ENCODE measurements at places on chromosomes 6 and 20.

GRCh38 chr20:62754122-62754990 is 41.9 kb upstream of the MRGBP start:
- DNase-seq = no peak

DNA sequence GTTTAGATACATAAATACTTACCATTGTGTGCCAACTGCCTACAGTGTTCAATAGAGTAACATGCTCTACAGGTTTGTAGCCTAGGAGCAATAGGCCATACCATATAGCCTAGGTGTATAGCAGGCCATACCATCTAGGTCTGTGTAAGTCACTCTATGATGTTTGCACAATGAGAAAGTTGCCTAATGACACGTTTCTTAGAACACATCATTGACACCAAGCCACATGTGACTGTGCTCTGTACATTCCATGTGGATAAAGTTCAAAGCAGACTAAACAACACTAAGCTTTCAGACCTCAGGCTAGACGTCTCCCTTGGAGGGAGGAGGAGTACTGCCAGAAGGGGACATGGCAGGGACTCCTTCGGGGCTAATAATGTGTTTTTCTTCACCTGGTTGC is 93.6 kb downstream of the KIF16B start:
- no peak for DNase-seq

GRCh38 chr6:38673397-38674165 is 29.4 kb downstream of the GLO1 start:
- DNase-seq = no peak

- no peak for DNase-seq
Measured at GRCh38 chr6:39137245-39137644, 22.3 kb upstream of the SAYSD1 start.

- DNase-seq = no peak
Measured at GRCh38 chr6:22613695-22614094, 44.3 kb downstream of the HDGFL1 start.

DNA sequence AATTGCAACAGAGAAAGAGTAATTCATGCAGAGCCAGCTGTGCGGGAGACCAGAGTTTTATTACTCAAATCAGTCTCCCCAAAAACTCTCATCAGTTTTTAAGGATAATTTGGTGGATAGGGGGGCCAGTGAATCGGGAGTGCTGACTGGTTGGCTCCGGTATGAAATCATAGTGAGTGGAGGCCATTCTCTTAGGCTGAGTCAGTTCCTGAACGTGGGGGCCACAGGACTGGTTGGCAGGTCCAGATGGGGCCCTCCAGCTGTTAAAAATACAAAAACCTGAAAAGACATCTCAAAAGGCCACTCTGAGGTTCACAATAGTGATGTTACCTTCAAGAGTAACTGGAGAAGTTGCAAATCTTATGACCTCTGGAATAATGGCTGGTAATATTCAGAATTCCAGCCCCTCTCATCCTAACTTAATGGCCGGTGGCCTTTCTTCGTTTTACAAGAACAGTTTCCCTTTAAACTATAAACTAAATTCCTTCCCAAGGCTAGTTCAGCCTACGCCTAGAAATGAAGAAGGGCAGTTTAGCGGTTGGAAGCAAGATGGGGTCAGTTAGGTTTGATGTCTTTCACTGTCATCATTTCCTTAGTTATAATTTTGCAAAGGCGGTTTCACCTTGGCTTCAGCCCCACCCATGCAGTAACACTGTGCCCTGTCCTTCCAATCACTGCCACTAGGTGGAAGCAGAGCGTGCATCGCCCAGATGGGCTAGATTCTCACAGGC is 6.8 kb upstream of the MICA start:
- peak; percentile 26 for DNase-seq

GRCh38 chr6:19999319-20000191 is 162.4 kb downstream of the ID4 start:
- no peak for DNase-seq

GRCh38 chr20:32391003-32391402 is 32.9 kb downstream of the ASXL1 start:
- no peak for DNase-seq

DNA sequence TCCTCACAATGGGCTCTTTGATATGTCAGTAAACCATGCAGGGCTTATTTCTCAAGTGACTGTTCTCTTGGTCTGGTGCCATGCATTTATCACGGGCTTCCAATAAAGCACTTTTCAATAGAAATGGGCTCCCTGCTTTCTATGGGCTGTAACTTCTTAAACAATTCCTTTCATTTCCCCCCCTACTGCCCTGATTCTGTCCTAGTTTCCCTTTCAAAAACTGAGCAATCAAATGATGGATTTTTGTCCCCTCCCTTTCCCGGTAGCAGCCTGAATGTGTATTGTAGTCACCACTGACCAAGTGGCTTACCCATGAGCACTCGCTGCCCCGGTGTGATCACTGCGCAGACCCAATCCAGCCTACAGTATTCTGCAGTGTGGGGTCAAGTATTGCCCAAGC is 13.9 kb downstream of the RPS10 start:
- DNase-seq = no peak

- DNase-seq = peak; percentile 8
Measured at GRCh38 chr20:34824806-34825529, 483 bp downstream of the NCOA6 start.

DNA sequence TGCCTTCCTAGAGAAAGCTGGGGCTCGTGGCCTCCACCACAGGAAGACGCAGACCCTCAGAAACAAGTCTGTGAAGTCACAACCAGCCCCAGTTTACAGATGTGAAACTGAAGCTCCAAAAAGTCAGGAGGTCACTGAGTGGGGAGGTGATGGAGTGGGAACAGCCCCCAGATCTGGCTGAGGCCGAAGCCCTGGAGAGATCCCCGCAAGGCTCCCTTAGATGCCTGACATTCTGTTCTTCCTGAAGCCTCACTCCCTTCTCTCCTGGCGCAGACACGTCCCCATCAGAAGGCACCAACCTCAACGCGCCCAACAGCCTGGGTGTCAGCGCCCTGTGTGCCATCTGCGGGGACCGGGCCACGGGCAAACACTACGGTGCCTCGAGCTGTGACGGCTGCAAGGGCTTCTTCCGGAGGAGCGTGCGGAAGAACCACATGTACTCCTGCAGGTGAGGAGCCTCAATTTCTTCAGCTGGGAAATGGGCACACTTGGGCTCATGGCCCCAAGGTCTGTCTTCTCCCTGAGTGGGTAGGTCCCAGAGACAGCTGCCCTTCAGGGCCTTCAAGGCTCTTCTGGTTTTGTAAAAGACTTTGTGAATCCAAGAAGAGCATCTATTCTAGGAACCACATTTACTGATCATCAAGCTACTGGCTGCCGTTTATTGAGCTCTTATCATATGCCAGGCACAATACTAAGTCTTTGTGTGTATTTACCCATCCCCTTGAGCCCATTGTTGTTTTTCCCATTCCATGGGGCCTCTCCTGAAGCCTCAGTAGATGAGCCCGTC is 50.5 kb downstream of the HNF4A start:
- no peak for DNase-seq

DNA sequence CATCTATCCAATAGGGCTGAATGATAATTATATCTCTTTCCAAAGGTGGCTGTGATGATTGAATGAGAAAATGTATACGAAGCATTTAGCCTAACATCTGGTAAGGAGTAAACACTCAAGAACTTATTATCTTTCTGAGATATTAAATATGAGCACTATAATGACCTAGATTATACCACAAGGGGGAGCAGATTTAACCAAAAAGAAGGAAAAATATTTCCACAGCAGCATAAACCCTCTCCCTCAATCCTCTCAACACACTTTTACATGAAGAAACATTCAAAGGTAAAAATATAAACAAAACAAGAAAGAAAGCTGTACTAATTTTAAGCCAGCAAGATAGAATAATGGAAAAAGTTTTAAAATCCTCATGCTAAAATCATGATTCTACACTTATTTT is 68.4 kb downstream of the SHPRH start:
- no peak for DNase-seq

DNA sequence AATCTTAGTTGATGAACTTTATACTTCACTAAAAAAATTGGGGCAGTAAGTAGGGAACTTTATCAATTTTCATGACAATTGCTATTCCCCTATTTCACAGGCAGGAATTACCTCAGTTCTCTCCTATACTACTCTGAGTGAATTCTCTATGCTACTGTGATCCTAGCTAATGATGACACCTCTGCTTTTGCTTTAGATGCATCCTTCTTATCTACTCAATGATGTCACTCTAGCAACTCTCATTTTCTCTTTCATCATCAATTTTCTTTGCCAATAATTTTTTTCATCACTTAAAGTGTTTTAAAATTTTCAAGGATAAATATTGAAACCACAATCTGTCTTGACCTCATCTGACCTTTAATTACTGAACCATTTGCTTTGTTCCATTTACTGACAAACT is 8.1 kb downstream of the DEFB114 start:
- no peak for DNase-seq

GRCh38 chr6:42966571-42966970 is 6.0 kb downstream of the GNMT start:
- DNase-seq = no peak

GRCh38 chr20:62696434-62696957 is 12.1 kb upstream of the NTSR1 start:
- no peak for DNase-seq

GRCh38 chr6:11586536-11586935 is 49.0 kb downstream of the TMEM170B start:
- DNase-seq = no peak

DNA sequence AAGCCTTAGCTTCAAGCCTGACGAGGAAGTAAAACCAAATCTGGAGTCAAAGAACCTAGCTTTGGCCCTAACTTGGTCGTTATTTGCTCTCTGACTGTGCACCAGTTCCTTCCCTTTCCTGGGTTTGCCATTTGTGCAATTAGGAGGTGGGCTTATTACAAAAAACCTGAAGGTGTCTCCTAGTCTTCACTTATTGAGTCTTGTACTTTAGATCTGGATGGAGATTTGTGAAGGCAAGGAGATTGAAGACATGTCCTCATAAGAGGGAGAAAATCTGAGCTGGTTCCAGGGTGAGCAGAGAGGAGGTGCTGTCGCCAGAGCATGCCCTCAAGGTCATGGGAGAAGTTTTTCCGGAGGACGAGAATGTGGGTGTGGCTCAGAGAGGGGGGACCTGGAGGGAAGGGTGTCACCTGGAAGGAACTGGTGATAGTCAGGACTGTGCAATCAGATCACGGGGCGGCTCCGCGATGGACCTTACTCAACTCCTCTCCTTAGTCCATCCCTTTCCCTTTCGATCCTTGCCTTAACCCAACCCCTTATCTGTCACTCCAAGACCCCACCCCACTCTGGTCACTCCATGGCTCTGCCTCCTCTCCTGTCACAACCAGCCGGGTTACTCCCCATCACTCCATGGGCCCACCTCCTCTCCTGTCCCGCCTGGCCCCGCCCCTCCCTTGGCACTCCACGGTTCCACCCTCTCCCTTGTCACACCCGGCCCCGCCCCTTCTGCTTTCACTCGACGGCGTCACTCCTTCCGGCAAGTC is 588 bp upstream of the ACSS2 start:
- DNase-seq = peak; percentile 96

DNA sequence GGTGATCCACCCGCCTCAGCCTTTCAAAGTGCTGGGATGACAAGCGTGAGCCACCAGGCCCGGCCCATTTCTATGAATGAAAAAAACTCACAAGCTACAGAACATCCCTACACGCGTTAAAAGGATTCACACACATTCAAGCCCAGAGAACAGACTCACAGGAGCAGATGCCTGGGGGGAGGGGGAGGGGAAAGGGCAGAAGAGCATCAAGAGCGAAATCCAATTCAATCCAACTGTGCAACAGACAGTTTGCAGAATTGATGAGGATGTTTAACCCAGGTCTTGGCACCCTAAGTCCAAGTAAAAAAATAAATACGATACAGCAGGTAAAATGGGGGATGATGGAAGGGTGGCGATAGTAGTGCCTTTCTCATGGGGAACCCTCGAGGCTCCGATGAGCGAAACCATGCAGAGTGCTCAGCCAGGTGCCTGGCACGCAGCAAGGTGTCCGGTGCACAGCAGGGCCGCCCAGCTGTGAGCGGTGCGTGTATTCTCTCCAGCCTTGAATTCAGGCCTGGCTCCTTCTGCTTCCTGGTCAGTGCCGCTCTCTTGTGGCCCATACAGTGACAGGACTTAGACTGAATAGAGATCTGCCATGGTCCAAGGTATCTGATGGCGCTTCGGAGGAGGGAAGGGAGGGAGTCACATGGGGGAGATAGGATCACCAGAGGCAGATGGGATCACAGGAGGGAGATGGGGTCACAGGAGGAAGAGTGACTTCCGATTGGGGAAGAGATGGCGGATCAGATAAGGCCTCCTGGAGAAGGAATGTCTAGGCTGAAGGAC is 35.4 kb upstream of the ANGPT4 start:
- DNase-seq = no peak

DNA sequence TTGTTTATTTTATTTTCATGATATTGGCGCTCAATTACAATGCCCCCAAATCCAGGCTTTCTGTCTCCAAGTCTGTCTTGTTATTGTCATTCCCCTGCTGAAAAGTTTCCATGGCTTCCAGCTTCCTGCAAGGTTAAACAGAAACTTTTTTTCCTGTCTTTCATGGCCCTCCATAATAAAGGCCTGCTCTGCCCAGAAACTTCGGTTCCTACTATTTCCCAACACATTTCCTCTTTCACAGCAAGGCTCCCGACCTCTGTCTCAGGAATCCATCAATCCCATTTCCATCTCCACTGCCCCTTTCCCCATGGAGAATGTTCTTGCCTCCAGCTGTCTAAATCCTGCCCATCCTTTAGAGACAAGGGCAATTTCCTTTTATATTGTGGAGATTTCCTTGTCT is 365.2 kb upstream of the JARID2 start:
- no peak for DNase-seq

DNA sequence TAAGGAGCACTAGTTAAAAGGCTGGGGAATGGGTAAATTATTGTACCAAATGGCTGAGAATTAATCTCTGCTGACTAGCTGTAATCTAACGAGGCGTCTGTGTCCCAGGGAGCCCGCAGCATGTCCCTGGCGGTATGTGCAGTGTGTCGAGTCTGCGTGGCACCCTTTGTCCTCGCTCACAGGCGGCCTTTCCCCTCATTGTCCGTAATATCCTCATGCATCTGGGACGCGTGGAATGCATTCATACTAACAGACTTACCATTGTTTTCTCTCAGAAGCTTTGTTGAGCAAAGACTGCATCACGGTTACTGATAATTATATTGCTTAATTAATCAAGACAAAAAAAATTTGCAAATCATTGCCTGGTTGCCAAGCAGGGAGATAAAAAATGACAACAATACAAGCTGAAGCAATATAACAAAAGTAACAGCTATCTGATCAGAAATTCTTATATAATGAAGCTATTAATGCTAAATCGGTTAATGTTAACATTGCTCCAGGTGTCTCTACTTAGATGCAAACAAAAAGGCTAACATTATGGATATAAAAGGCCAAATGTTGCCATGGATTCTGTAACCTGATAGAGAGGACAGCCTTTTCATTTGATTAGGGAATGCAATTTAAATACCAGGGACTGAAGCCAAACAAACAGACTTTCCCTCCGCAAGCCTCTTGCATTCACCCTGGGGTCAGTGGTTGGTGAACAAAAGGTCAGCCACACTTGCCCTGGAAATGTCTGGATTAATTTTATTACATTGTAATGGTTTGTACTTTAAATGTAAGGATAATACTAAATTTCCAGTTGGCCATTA is 124.8 kb downstream of the INSM1 start:
- no peak for DNase-seq

- DNase-seq = no peak
Measured at GRCh38 chr6:120147071-120147871, 797.7 kb upstream of the MAN1A1 start.
